ENCODE measurements at places on chromosomes 5 and 9.

- DNase-seq, result no peak
Measured at GRCh38 chr5:132468656-132469379, 21.8 kb downstream of the IRF1 start.

GRCh38 chr9:133160742-133161546 is 2.8 kb downstream of the GBGT1 start:
- no peak for DNase-seq

DNA sequence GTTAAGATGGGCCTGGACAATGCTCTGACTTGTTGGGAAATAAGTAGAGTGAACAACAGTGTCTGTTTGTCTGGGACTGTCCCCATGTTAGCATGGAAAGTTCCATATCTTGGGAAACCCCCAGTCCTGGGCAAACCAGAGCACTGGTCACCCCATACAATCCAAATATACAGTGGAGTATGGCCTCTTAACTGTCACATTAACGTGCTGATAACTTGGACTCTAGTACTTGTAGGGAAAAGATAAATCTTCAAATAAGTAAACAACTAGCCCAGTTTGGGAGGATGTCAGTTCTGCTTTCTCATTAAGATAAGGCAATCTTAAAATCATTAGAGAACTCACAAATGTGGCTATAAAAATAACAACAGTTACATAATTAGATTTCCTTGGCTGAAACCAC is 47.6 kb upstream of the JAK2 start:
- DNase-seq, result no peak

DNA sequence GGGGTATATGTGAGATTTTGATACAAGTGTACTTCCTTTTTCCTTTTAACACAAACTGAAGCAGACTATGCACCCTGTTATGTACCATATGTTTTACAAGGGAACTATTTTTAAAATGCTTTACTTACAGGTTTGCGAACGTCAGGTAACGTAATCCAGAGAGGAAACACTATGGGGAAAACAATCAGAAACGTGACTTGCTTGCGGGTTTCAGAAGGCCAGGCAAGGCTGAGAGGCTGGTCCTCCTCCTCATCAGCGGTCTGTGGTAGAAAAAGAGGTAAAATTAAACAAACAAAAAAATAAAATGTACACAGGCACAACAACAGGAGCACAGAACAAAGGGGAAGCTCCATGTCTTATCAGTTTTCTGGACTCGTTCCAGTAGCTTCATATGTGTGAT is 141.2 kb downstream of the ACER2 start:
- DNase-seq, result no peak

GRCh38 chr9:123741214-123741613 is 188.7 kb downstream of the DENND1A start:
- no peak for DNase-seq

- DNase-seq, result peak; percentile 11
Measured at GRCh38 chr5:140632366-140633020, 482 bp downstream of the CD14 start.

DNA sequence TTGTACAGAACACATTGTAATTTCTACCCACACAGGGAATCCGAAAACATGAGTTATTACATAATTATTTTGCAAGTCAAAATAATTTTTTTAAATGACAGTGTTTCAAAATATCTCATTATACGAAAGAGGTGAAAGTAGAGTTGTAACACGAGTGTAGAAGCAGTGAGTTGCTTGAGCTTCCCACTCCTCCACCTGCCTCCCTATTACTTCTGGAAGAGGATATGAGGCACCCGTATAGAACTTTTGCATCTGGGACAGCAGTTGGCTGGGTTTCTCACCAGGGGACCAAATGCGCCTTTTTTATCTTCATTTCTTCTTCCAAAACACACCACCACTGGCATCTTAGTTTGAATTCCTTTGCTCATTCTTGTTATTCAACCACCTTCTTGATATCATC is 779.0 kb upstream of the COX7C start:
- DNase-seq, result no peak

All from T-helper 22 cell (primary cell).